ENCODE measurements at places on chromosomes 4 and X. TPM values are rescaled to one million over a fixed set of nuclear protein-coding genes. Genes with fewer than 3 reads are reported as not detected.

MAPK10 gene
- 15.5 TPM for polyA plus RNA-seq

EFHC2 gene
- 2.0 TPM for polyA plus RNA-seq

MAGEA2B gene
- not detected for polyA plus RNA-seq

MAGEE2 gene
- polyA plus RNA-seq, result 0.35 TPM

UGT2B17 gene
- polyA plus RNA-seq, result not detected

GSPT2 gene
- polyA plus RNA-seq, result 9.2 TPM

MAOB gene
- polyA plus RNA-seq, result 60.3 TPM

CFAP47 gene
- polyA plus RNA-seq, result 0.01 TPM

BMP15 gene
- not detected for polyA plus RNA-seq

OPHN1 gene
- 4.3 TPM for polyA plus RNA-seq

ZNF674 gene
- polyA plus RNA-seq, result 1.7 TPM

CT45A6 gene
- not detected for polyA plus RNA-seq

PDHA1 gene
- polyA plus RNA-seq, result 145 TPM

GPC3 gene
- polyA plus RNA-seq, result 22.1 TPM

CORIN gene
- polyA plus RNA-seq, result 8.6 TPM

VCX3B gene
- polyA plus RNA-seq, result not detected
